Fibroblast of skin of scalp (primary cell): ENCODE measurements at places on chromosomes 6 and 20.

DNA sequence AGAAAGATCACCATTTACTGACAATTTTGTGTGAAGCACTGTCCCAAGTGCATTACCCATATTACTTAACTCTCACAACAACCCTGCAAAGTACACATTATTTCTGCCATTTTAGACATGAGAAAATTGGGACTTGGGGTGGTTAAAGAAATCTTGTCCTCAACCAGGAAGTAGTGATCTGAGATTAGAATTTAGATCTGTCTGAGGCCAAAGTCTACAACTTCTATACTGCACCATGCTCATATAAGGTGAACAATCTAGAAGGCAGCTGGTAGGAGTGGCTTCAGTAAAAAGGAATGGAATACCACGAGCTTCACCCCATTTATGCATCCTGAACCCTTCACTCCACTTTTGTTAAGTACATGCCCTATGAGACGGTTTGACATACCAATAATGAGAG lies 87.6 kb downstream of the QRSL1 start:
- no peak for DNase-seq

- no peak for DNase-seq
Observed at GRCh38 chr6:10633216-10633615, 61.2 kb downstream of the C6orf52 start.

DNA sequence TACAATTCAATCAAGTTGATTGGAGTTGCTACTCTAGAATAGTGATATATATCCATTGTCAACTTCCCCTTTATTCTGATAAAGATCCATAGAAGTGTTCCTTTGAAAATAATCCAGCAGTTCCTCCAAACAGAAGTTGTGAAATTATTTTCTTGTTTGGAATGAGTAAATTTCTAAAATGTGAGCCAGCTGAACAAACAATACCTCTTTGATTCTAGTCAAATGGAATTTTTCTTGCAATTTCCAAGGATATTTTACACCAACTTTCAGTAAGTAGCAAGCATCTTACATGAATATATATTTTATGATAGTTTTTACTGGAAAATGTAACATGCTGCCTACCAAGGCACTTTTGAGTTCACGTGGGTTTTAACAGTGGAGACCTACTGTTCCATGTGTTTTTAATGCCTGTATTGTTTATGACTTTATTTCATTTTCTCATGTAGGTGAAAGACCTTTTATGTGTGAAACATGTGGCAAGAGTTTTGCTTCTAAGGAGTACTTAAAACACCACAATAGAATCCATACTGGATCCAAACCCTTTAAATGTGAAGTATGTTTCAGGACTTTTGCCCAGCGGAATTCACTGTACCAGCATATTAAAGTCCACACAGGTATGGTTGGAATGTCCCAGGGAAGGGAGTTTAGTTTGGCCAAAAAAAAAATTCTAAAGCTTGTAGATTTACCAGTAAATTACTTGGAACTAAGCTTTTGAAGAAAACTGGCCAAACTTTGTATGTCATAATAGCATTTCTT lies 6.5 kb downstream of the GZF1 start:
- DNase-seq, result peak; percentile 27

DNA sequence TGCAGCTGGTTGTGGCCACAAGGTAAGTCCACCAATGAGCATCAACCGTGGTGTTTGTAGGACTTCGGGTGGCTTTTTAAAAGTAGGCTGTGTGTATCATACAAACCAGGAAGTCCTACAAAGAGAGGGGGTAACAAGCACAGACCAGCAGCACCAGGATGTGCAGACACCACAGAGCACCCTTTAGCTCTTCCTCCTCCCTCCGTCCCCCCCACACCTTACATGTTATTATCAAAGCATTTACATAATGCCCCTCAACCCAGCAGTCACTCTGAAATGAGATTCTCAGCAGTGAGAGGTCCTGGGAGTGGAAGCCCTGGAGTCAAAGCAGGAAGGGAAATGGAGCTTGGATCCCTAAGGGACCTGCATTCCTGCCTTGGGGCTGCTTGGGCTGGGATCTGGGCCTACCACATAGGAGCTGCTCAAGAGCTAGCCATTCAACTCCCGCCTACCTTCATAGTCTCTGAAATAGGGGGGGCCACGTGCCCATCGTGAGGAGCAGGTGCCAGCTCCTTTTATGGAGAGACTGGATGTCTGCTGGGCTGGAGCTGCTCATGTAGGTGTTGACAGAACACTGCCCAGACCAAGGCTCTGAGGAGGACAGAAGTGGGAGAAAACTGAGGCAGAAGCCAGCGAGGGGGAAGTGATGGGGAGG lies 90.6 kb downstream of the PSMB1 start:
- DNase-seq, result no peak

GRCh38 chr6:16001158-16001557 lies 127.7 kb upstream of the MYLIP start:
- no peak for DNase-seq

DNA sequence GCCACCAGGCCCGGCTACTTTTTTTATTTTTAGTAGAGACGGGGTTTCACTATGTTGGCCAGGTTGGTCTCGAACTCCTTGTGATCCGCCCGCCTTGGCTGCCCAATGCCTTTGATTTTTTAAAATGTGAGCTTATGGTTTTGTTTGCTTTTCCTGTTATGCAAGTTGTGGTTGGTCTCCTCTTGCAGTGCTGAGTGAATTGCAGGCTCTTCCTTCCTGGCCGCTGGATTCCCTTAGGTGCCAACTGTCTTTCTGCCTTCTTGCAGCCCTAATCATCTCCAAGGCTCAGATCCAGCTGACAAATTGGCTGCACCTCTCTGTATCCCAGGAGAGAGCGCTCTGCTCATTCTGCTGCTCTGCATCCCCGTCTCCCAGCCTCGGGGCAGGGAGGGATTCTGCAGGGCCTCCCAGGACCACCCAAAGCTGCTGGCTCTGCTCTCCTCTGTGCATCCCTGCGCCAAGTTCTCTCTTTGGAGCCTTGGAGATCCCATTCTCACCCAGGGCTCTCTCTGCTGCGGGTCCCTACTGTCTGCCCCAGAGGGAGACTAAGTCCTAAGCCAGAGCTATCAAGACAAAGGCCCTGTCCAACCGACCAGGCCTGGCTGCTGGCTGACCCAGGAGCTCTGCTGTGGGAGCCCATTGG lies 14.1 kb upstream of the EMILIN3 start:
- no peak for DNase-seq

- peak; percentile 3 for DNase-seq
Observed at GRCh38 chr6:115582386-115582785, 478.3 kb downstream of the FRK start.

DNA sequence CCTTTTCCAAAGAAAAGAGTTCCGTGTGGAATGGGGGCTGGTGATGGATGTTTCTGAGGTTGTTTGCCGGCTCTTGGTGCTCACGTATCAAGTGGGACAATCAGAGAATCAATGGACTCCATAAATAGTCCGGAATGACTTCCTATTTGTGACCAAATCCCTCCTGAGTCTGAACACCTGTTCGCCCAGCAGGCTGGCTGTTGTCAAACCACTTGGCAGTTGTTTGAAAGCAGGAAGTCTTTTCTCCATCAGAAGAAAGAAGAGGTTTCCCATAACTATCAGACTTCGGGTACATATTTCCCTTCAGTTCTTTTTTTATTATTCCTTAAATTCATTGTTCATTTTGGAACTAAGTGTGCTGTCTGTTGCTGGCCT lies 154.7 kb upstream of the RIN2 start:
- DNase-seq, result no peak

GRCh38 chr6:164859816-164860215 lies 449.6 kb downstream of the C6orf118 start:
- no peak for DNase-seq

GRCh38 chr6:45631396-45631795 lies 253.7 kb upstream of the SUPT3H start:
- DNase-seq, result no peak

- DNase-seq, result no peak
Observed at GRCh38 chr6:37368961-37369320, 15.2 kb downstream of the RNF8 start.

DNA sequence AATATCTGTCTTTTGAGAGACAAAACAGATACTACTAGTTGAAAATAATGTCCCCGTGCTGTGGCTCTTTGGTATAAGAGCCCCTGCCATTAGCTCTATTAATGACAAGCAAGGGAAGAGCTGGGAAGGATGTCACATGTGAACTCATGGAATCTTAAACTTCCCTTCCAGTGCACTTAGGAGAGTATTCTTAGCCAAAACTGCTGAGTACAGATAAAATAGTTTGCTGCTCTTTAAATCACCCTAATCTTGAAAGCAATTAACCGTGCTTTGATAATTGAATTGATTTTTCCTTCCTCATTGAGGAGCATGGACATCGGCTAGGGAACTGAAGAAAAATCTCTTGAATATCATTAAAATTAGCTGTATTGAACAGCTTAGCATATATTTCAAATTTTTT lies 91.7 kb downstream of the SLC35B3 start:
- no peak for DNase-seq

DNA sequence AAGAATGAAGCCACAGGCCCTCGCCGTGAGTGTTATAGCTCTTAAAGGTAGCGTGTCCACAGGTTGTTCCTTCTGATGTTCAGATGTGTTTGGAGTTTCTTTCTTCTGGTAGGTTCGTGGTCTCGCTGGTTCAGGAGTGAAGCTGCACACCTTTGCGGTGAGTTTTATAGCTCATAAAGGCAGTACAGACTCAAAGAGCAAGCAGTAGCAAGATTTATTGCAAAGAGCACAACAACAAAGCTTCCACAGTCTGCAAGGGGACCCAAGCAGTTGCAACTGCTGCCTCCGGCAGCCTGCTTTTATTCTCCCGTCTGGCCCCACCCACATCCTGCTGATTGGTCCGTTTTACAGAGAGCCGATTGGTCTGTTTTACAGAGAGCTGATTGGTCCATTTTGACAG lies 5.2 kb downstream of the HIVEP1 start:
- no peak for DNase-seq

DNA sequence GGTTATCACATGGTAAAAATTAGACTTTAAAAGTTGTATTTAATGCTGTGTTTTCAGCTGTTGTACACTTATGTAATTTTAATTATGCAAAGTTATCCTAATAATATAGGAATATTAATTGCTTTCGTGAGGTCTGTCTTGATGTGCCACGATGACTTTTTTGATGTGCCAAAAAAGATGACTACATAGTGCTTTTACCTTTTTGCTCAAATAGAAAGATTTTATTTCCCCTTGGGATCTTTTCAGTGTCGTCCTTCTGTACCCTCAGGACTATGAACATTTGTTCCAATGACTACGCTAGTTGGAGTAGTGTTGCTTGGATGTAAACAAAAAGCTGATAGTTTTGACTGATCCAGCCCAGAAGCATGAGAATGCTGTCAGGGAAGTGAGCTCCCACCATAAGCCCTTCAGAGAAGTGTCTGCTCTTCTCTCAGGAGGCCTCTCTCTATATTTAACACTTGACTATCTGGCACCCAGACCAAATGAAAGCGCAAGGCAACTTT lies 1.2 kb upstream of the CD164 start:
- no peak for DNase-seq

DNA sequence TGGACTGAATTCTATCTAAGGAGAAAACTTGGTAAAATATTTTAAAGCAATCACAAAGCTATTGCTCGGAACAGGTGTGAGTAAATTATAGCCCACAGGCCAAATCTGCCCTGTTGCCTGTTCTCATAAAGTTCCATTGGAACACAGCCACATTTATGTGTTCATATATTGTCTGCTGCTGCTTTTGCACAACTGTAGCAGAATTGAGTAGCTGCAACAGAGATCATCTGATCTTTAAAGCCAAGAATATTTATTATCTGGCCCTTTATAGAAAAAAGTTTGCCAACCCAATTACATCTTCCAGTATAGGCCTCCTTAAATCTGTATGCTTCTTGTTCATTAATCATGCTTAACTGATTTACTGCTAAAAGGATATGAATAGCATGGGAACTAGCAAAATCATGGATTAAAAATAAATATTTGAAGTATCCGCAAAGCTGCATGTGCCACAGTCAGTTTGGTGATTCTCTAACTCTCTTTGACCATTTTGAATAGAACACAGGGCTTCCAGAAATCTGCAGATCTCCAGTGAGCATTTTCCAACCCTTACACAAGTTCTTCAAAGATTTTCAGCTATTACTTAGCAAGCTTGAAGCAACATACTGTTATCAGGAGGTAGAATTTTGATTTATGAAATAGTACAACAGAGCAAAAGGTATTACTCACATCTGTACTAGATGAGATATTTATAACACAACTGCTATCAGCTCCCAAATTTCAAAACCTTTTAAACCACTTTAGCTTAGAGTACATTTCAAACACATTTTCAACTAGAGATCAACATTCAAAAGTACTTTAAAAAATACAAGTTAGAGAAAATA lies 312.6 kb upstream of the ID4 start:
- DNase-seq, result no peak

- no peak for DNase-seq
Observed at GRCh38 chr6:49776444-49776843, 10.6 kb downstream of the PGK2 start.

DNA sequence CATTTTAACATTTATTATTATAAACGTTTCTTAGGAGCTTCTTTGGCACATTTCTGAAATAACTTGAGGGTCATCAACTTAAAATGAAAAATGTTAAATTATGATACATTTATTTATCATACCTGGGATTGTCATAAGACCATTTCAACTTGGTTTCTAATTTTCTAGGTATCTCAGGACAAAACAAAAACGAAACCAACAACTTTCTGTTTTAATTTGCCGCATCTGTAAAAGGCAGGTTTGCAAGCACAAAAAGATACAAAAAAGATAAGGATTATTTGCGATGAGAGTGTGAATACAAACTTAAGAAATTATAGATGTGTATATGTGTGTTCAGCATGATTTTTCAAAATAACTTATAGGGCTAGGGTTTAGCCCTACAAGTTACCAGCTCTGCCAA lies 395.0 kb upstream of the RUNX2 start:
- no peak for DNase-seq

DNA sequence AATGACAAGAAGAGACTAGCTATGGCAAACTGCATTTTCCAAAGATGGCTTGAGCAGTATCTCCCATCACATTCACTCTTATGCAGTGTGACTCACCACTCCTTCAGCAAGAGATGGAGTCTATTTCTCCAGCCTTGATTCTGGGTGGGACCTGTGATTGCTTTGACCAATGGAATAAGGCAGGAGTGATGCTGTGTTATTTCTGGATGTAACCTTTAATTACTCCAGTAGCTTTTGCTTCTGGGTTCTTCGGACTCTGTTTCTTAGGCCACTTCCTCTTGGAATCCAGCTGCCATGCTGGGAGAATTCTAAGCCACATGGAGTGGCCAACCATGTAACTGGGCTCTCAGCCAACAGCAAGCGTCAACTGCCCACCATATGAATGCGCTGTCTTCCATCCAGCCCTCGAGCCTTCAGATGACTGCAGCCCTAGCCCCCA lies 50.7 kb downstream of the TGM2 start:
- peak; percentile 54 for DNase-seq

GRCh38 chr6:44074439-44074812 lies 52.8 kb downstream of the MRPL14 start:
- peak; percentile 90 for DNase-seq

DNA sequence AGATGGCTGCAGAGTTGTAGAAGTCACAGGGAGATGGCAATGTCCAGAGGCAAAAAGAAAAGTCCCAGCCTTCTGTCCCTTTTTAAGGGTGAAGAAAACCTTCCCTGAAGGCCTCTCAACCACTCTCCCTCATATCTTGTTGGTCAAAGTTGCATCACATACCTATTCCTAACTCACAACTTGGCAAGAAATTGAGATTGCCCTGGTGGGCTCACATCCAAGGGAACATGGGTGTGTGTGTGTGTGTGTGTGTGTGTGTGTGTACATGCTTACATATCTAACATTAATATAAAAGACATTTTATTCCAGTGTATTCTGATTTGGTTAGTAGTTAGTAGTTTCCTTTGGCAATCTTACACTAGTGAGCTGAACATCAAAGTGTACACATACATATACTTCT lies 144.3 kb upstream of the SALL4 start:
- DNase-seq, result no peak

- DNase-seq, result peak; percentile 74
Observed at GRCh38 chr6:170529839-170530469, 23.2 kb downstream of the PSMB1 start.
